Skin of body (tissue), 3 donors: ENCODE measurements at places on chromosomes 5 and 9.
A peak's percentile ranks its signal among the peaks of the same experiment; 100 is the strongest.

DNA sequence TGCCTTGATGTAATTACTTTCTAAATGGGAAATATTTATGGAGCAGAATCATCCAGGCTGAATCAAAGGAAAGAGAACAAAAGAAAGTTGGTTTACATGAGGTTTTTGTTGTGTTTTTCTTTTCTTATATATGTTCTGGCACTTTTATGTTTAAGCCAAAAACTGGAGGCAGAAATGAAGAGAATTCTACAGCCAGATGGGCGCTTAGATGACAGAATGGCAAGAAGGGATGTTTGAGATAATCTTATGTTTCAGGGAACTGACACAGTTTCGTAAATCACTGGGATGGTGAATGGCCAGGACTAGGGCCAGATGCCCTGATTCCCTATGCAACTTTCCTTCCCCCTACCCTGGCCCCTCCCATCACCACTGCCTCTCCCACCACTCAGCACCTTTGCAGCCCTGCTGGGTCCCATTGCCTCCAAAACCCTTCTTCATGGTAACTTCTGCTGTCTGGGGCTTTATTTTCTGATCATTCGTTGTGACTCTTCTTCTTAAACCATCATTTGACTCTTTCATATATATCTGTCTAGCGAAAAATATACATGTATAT lies 111.8 kb downstream of the EFNA5 start:
- no peak for DNase-seq

DNA sequence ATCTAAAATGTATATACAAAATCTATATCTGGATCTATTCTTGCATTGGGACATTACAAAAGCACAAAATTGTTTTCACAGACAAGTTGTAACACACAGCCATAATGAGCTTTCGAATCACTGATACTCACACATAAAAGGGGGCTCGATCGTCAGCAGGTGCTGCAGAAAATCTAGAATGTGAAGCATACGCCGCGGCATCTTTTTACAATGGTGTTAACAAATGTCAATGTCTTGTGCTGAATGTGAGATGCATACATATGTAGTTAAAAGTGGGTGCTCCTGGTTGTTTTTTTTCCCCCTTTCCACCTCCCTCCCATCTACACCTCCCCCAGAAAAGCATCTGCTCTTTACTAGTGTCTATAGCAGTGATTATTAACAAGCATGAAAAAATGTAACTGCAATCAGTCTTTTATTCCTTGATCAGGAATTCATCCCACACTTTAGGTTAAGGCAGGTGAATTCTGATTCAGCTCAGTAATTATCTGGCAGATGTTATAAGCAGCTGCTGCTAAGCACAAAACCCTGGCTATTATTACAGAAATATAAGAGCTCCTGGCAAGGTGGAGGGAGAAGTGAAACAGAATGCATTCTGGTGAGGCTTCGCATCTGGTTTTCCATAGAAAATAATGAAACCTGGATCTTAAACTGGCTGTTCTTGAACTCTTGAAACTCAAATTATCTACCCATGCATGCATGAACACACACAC lies 114.1 kb downstream of the MPDZ start:
- no peak for DNase-seq

DNA sequence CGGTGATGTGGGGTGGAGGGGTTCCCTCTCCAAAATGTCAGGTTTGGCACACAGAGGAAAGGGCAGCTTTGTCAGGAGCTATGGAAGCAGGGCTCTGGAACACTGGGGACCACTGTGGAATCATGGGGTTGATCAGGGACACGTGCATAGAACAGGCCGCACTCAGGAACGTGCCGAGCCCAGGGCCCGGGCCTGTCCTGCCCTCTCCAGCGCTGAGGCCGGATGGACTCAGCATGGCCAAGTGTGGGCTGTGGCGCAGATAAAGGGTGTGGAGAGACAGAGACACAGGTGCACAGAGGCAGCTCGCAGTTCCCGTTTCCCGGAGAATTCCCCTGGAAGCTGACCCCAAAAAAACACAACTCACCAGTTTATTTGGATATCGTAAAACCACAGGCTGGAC lies 37.8 kb upstream of the SLC6A3 start:
- DNase-seq = no peak

DNA sequence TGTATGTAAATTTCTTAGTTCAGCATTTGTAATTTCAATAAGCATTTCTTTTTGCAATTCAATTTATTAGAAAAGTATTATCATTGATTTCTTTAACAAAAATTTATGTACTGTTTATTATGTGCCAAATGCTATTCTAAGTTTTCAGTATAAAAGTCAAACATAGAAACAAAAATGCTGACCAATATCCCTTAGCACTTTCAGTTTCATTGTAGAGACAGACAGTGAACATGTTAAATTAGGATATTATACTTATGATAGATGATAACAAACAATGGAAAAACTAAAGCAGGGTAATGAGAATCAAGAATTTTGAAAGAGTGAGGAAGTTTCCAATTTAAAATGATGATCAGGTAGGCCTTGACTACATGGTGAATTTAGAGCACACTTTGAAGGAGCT lies 1106.0 kb downstream of the TAF11L14 start:
- DNase-seq = no peak

DNA sequence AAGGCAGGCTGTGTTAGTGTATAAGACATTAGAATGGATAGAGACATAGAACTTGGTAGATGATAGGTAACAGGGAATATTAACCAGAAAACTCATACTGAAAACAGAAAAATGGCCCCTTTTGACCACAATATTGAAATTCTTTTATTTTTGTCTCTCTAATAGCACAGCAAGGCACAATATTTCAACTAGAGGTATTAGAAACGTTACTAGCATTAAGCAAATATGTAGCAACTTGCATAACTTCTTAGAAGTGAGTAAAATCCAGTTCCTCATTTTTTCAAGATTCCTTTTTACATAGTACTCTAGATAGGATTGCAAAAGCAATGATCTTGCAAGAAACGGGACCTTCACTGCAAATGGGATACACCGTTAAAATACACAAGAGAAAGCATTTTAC lies 102.7 kb upstream of the VCAN start:
- no peak for DNase-seq

DNA sequence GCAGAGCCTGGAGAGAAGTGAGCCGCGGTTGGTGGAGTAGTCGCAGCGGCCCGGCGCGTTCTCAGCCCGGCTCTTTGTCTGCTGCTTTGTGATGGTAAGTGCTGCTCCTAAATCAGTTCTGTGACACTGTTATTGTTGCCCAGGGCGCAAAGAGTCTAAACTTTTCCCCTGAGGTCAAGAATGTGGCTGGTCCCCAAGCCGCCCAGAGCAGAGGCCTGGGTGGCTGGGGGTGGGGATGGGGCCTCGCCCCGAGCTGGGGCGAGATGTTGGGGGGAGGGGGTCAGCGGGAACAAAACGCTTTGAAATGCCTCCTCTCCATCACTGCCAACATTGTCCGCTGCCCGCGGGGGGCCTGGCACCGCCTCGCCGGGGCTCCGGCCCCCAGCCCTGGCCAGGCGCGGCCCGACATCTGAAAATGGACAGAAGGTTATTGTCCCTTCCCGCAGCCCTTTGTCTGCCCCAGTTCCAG lies 11.7 kb upstream of the CERCAM start:
- DNase-seq = no peak

- peak; percentile 48 for DNase-seq
Measured at GRCh38 chr5:77076961-77077828, 9.9 kb downstream of the ZBED3 start.

DNA sequence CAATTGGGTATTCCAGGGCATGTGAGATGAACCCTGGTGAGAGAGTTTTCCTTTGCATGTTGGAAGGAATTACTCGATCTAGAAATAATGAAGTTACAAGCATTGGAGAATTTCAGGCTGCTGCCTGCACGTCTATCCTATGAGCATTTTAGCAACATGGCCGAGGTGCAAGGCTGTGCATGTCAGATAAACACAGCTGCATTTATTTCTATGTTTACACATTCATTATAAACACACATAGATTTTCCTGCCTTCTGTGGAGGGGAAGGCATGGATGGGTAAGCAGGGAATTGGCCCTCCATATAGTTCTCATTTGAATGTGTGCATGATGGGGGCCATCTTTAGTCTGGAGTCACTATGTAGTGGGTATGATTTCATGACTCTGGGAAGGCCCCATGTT lies 42.3 kb downstream of the AOPEP start:
- no peak for DNase-seq

DNA sequence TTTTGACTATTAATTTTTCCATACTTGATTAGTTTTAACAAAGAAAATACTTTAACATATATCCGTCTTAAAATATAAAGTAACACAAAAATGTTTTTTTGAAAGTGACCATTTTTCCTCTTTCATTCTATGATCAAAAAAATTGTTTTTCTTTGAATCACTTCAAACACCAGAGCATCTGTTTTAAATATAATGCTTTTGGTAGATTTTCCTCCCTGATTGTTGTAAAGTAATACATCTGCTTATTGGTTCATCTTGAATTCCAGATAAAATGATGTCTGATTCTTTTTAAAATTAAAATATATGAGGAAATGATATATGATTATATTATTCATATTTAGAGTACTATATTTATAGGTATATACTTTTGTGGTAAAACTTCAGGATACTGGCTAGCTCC lies 76.2 kb upstream of the LPAR1 start:
- DNase-seq = no peak

GRCh38 chr5:160869989-160870521 lies 18.0 kb upstream of the ATP10B start:
- no peak for DNase-seq

DNA sequence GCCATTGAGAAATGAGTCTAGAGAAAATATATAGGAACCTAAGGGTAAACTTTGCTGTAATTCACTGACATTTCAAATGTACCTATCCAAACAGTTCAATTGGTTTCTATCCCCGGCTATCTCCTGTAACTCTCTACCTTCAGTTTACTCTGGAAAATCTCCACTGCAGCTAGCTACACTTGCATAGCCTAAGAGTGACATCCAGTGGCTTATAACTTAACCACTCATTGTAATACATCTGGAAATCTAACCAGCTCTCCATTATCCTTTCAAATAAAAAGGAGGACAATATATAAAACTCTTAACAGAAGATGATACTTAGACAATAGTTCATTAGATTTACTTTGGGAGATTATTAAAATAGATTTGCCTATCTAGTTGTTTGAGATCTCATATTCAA lies 35.3 kb upstream of the SPDL1 start:
- peak; percentile 26 for DNase-seq

DNA sequence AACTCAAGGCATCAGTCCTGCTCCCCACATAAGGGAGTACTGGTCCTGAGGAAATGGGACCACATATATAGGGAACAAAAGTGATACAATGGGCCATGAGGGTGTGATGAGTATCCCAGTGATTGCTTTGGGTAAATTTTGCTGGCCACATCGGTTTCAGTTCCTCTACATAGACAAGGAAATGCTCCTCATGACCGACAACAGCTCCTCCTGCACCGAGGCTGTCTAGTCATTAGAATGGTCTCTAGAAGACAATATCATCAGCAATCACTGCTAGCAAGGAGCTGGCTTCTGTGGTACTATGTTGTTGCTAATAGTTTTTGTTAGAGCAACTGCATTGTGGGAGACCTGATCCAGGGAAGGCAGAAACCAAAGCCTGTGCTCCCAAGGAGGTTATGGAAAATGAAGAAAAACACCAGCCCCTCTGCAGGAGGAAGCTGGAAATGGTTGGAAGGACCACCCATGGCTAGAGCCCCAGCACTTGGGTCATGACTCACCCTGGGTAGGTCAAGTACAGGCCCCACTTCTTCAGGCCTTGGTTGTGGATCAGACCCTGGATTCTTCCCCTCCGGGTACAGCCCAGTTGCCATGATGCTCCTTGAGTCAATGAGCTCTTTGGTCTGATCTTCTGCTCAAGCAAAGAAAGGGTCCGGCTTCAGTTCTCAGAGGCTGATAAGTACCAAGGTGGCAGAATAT lies 3.4 kb upstream of the CTSL start:
- no peak for DNase-seq

GRCh38 chr5:107783551-107783950 lies 112.8 kb upstream of the EFNA5 start:
- no peak for DNase-seq

- no peak for DNase-seq
Measured at GRCh38 chr5:64214132-64214531, 48.5 kb downstream of the RNF180 start.

DNA sequence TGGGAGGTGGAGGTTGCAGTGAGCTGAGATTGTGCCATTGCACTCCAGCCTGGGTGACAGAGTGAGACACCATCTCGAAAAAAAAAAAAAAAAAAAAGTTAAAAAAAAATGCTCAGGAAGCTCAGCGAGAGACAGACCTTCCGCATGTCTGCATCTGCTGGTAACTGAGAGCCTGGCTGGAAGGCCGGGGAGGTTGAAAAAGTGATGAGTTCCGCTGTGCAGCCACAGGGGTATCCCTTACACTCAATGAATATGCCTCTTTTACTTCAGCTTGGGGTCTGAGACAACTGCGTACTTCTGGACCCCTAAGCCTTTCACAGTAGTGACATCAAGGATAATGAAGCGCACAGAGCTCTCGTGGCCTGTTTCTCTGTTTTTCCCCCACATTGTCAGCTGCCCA lies 179.9 kb upstream of the KLF4 start:
- DNase-seq = no peak

DNA sequence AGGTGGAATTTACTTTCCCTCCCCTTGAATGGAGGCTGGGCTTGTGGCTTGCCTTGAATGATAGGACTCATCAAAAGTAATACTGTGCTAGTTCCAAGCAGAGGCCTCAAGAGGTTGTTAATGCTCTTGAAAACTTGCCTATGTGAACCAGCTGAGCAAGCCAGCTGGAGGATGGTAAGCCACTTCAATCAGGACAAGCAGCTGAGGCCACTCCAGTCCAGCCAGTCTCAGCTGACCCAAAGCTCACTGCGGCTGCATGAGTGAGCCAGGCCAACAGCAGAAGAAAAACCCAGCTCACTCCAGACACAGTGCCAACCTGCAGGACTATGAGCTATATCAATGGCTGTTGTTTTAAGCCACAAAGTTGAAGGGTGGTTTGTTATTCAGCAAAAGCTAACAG lies 182.8 kb downstream of the MCTP1 start:
- no peak for DNase-seq

GRCh38 chr9:91857291-91858212 lies 92.5 kb downstream of the ROR2 start:
- DNase-seq = no peak

- DNase-seq = no peak
Measured at GRCh38 chr9:5043381-5043780, 58.3 kb downstream of the JAK2 start.

GRCh38 chr5:54180630-54181031 lies 129.7 kb downstream of the ARL15 start:
- DNase-seq = no peak

- no peak for DNase-seq
Measured at GRCh38 chr5:102625928-102626327, 127.1 kb upstream of the SLCO6A1 start.

GRCh38 chr5:16489322-16489791 lies 23.8 kb upstream of the ZNF622 start:
- DNase-seq = peak; percentile 61

- no peak for DNase-seq
Measured at GRCh38 chr9:129252937-129253802, 75.1 kb upstream of the IER5L start.

DNA sequence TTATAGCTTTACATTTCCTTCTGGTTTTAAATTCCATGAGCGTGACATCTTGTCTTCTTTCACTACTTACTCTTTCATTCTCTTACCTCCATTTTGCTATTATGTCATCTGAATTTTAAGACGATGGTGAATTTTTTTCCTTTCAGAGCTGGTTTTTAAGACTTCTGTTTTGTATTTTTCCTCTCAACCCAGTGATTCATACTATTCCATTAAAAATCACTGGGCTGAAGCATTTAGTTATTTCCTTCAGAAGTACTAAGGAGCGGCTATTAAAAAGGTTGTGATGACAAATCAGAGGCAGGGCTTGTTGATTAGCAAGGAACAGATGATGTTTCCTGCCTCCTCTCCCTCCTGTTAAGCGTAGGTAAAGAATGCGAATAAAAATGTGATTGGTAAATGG lies 16.5 kb downstream of the AGXT2 start:
- no peak for DNase-seq
